GM03348 (cell line): ENCODE measurements at places on chromosomes 4 and X.
A peak's percentile ranks its signal among the peaks of the same experiment; 100 is the strongest.

DNA sequence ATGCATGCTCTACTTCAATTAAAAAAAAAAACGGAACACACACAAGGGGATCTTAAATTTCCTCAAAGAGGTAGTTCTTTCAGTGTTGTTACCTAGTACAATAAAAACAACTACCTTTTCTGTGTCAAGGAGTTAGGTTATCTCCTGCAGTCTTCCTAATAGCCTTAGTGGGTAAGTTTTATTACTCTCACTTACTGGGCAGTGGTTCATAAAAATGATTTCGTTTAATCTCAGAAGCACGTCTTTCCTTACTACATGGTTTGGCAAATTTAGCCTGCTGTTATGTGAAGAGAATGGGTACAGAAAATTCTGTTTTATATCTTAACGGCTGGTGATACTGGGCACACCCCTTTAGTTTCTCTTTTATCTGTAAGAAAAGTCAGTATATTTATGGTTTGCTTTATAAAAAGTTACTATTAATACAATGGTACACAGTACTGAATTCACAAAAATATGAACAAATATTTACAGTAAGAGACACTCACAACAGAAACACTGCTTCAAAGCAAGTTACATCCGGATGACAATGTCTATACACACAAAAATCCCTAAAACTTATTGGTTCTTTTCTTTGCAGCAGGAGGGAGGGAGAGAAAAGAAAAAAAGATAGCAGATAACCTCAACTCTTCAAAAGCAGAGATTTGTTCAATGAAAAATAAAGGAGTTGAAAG is 8.8 kb downstream of the ADH5 start:
- no peak for DNase-seq

- no peak for DNase-seq
Observed at GRCh38 chrX:49082271-49082871, 2.7 kb upstream of the WDR45 start.

- DNase-seq: peak; percentile 39
Observed at GRCh38 chr4:151238477-151238876, 38.5 kb upstream of the PRSS48 start.

GRCh38 chr4:647481-647880 is 22.1 kb downstream of the PDE6B start:
- no peak for DNase-seq

DNA sequence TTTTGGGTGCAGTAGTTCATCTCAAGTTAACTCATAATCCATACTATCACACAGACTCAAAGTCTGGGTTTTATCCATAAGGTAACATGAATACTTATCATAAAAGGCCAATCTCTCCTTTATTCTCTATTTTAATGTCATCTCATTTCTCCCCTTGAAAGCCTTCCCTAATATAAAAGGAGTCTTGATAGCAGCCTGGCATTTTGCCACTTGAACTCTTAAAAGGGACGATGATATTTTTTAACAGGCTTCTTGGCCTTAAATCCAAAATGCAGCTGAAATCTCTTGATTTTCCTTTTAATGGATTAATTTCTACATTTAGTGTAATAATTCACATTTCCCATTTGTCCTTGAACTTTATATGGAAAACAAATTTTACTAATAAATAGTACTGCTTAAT is 8.4 kb upstream of the JCHAIN start:
- DNase-seq: no peak
